CD4-positive, alpha-beta T cell (primary cell): ENCODE measurements at places on chromosomes 1 and 21.

DNA sequence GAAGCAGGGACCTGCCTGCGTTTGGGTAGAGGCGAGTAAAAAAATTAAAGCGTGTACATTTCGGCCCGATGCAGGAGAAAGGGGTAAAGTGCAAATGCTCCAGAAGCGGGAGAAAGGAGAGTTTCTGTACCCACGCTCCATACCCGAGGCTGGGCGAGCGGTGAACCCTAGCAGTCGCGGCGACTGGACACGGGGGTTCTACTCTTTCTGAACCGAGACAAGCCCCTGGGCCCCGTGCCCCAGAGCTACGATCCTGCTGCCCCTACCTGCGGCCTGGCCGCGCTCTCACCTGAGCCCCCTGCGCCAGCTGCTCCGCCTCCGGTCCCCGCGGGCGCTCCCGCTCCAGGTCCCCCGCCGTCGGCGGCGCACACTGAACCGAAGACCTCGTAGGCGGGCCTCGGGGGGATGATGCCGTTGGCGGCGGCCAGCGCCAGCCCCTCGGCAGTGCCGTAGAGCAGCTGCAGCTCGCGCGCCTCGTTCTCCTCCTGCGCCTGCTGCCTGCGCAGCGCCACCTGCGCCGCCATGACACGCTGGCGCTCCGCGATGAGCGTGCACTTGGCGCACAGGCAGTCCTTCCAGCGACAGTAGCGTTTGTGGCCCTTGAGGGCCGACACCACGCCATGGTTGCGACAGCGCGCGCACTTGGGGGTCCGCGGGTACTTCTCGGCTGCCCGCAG lies 2.4 kb downstream of the DMRTA2 start:
- DNase-seq: no peak

- no peak for DNase-seq
Observed at GRCh38 chr1:21638531-21639341, 30.4 kb downstream of the RAP1GAP start.

GRCh38 chr1:109395602-109396512 lies 1.9 kb downstream of the SORT1 start:
- DNase-seq: no peak

GRCh38 chr1:34057347-34058130 lies 107.5 kb downstream of the CSMD2 start:
- DNase-seq: no peak
